Adrenal gland (tissue), 19 donors: ENCODE measurements at places on chromosomes 7 and 10. TPM values are rescaled to one million over a fixed set of nuclear protein-coding genes. Genes with fewer than 3 reads are reported as not detected.

DNA sequence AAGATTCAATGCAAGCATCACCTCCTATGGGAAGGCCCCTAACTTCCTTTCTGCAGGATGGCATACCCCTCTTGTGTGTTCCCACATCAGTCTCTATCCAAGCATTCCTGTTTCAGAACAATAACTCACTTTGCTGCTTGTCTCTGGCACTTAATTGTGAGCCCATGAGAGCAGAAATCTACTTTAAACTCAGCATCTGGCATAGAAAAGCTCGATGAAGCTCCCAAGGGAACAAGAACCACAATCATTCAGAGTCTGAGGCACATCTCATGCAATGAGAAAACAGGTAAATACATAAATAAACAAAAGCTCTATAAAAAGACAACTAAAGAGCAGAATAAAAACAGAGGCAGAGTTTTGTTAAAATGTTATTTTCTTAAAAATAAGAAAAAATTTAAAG, 66.2 kb downstream of the VPS41 start:
- no peak for DNase-seq

GRCh38 chr7:82745117-82745516, 301.5 kb upstream of the CACNA2D1 start:
- DNase-seq = no peak

- no peak for DNase-seq
Observed at GRCh38 chr7:153401795-153402720, 642.5 kb downstream of the ACTR3B start.

TMEM273 gene
- 7.6 TPM for polyA plus RNA-seq
